ENCODE measurements at places on chromosomes 1 and 21.
A peak's percentile ranks its signal among the peaks of the same experiment; 100 is the strongest.

DNA sequence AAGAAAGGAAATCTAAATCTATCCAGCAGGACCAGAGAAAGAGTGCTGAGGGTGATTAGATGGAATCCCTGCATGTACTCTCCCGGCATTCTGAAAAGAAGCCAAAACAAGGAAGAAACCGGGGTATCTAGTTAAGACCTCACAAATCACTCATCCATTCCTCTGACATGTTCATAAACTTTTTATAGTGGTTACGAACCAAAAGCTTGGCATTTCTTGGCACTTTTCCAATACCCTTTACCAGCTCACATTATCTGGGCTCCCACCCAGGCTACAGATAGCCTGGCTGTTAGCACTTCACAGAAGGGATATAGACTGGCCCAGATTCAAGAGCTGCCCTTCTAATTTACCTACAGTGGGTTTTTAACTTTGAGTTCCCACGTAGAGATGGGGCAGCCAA lies 1.8 kb upstream of the C1orf74 start:
- DNase-seq: no peak

DNA sequence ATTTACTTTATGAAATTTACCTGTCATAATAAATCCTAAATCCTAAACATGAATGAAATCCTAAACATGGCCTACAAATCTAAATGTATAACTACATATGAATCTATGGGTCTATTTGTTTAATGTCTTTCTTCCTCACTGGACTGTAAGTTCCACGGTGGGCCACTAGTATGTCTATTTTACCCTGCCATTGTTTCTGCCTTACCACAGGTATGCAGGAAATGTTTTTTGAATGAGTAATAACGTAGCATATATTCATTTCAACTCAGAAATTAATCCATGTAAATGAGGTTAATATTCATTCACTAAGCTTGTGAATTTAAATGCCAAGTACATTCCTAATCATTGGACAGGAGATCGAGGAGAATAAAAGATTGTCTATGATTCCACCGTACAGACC lies 35.3 kb downstream of the B3GALNT2 start:
- peak; percentile 48 for DNase-seq

DNA sequence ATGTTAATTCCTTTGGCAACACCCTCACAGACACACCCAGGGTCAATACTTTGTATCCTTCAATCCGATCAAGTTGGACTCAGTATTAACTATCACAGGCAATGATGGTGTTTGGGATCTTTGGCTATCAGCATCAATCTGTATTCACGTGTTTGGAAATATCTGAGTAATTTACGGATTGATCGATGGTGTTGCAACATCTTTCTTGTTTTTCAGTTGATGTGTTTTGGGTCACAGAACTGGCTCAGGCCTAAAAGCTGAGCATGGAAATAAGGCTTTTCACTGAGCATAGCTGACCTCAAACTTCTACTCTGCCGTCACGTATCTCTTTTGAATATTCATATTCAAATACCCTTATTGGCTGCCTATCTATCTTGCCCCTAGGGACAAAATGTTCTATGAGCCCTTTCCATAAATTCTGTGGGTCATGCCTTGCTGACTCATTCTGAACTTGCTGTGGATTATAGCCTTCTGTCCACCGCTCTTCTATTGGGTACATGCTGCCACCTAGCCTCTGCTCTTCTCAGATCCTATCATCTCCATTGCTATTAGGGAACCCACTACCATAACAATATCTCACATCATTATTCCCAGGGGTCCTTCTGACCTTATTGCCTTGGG lies 156.0 kb downstream of the PDE4B start:
- peak; percentile 66 for DNase-seq

DNA sequence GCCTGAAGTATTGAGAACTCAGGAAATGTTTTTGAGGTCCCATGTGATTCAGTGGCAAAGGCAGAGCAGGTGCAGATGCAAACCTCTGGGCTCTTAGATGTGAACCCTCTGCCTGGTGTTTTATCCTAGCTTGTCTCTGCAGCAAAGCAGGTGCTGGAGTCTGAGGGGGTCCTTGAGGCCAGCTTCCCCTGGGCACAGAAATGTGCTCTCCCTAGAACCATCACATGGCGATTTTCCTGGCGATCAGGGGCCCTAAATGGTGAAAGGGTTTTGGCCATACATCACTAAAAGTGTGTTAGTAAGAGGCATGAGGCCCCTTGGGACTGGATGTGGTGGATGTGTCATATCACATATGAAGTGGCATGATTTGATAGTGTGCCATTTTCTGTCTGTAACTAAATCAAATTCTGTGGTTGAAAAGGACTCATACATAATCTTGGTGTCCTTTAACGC lies 144.8 kb downstream of the ST6GALNAC3 start:
- no peak for DNase-seq

GRCh38 chr21:38824124-38824822 lies 18.5 kb downstream of the ETS2 start:
- DNase-seq: peak; percentile 77

DNA sequence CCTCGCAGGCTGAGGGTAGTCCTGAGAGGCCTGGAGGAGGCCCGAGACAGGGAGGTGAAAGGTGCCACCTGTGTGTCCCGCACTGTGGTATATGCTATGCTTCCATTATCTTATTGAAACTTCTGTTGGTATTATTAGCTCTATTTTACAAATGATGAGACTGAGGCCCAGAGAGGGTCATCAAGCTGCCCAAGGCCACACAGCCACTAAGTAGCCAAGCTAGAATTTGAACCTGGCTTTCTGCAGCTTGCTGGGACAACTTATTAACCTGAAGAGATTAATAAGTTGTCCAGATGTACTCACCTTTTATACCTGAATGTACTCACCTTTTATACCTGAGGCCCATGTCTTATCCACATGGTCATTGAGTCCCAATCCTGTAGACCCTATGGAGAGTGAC lies 83.0 kb downstream of the EPHB2 start:
- DNase-seq: no peak

DNA sequence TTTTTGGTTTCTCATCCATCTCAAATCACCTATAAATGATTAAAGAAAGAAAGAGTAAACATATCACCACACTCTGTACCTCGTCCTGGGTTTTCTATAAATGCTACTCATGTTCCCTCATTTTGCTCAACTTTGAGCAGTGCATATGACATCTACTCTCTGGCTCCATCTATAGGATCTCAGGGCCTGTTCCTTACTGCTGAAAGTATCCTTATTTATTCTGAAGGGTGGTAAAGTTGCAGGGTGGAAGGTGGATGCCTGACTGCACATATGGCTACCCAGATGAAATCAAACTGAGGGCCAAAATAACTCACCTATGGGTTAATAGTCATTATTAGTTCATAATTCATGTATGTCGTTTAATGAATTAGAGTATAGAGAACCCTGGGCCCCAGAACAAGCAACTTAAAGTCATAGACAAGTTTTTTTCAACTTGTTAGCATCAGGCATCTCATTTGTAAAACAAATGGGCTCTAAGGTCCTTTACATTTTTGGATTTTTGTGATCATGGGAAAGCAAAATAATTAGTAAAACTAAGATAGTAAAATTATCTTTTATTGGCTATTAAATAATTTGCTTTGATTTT lies 46.5 kb downstream of the NCF2 start:
- DNase-seq: peak; percentile 69

GRCh38 chr1:34715139-34715538 lies 39.7 kb upstream of the GJB5 start:
- DNase-seq: no peak

DNA sequence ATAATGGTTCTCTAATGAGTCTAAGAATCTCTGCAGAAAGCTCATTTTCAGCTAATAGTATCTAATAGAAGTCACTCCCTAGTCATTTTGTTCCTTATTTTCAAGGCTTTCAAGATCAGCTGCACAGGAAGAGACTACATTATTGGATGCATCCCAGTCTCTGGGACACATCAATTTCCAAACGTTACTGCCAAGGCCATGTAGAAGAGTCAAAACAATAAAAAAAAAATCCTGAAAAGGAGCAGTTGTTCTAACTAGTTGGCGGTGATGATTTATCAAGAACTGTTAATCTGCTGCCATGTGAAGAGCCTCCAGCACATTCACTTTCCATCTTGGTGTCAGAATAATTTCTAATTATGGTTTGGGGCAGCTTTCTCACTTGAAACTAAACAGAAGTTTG lies 5.7 kb downstream of the DDAH1 start:
- DNase-seq: no peak
